ENCODE measurements at places on chromosomes 2 and 18.

DNA sequence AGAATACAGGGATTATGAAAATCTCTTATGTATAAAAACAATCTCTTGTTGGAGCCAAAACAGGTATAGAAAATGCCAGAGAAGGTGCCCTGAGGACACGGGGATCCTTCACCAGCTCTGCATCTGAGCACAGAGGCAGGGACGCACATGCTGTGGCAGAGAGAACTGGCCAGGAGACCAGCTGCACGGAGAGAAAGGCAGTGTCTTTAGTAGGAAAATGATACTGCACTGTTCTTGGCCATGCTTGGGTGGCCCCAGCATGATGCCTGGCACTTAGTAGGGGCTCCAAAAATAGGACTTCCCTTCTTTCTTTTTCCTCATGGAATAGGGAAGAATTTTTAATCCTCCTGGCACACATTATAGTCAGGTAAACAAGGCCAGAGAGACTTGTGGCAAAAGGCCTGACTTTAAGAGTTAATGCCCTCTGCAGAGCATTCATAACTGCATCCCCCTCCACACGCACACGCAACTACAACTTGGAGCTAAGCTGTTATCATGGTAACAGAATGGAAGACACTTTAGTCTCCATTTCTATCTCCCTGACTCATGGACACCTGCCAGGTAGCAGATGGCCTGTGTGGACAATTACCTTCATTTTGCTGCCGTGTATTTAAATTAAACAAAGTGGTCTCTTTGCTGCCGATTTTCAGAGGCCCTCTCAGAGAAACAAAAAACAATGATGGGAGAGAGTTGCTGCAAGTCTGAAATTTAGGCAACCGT lies 59.7 kb upstream of the DNMT3A start:
- no peak for DNase-seq

GRCh38 chr2:110807522-110807921 lies 75.1 kb downstream of the ACOXL start:
- DNase-seq: no peak

GRCh38 chr18:40402052-40402451 lies 1553.0 kb upstream of the PIK3C3 start:
- DNase-seq: no peak

- DNase-seq: no peak
Measured at GRCh38 chr2:142981069-142981378, 103.6 kb downstream of the KYNU start.

DNA sequence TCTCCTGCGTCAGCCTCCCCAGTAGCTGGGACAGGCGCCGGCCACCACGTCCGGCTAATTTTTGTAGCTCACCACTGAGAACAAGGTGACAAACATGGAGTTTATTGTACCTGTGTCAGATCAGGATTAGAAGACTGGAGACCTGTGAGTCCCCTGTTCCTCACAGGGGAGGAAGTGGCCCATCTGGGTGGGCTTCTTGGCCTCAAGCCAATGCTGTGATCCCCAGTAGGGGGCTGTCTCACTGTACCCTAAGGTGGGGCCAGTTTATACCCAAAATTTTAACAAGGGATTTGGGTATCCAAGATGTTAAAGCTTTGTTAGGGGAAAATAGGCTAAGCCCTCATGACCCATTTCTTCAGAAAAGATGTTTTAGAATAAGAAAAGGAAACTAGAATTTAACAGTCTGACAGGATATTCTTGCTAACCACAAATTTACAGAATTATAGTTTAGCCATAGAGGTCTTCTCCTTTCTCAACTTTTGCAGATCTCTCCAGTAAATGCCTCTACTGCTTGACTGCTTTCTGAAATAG lies 16.3 kb downstream of the PCBP1 start:
- no peak for DNase-seq

GRCh38 chr2:239224199-239224570 lies 176.6 kb downstream of the HDAC4 start:
- no peak for DNase-seq

GRCh38 chr18:64872710-64873458 lies 724.0 kb upstream of the LINC00305 start:
- no peak for DNase-seq

DNA sequence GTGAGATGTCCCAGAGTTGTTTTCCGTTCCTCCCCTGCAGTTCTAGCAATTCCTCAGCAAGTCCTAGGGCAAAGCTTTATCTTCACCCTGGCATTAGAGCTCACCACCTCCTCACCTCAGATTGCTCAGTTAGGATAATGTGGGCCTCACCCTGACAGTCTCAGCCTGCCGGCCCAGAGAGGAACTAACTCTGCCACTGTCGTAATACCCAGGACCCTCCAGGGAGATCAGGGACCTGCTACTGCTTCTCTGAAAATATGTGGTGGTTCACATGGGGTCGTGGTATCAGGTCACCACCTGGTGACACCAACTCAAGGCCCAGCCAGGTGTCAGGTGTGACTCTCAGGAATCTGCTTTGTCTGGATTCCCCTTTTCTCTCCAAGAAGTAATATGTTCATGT lies 120.7 kb downstream of the FEZ2 start:
- DNase-seq: no peak

- no peak for DNase-seq
Measured at GRCh38 chr2:162308747-162309503, 9.6 kb downstream of the IFIH1 start.

DNA sequence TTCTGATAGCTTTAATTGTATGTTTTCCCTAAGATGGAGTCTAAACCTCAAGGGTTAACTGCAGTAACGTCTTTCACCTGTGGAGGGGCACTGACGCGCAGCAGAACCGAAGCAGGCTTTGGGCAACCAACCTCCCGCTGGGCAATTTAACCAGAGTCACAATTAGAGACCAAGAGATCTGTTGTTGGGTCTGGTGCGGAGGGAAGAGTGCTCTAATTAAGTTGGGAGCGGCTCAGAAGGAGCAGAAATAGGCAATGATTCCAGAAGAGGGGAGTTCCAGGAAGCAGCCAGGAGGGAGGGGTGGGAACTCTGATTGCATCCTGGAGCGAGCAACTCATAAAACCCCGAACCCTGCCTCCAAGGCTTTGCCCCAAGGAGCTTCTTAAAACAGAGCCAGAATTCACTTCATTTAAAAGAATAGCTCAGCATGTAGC lies 245.8 kb downstream of the PAX3 start:
- no peak for DNase-seq

DNA sequence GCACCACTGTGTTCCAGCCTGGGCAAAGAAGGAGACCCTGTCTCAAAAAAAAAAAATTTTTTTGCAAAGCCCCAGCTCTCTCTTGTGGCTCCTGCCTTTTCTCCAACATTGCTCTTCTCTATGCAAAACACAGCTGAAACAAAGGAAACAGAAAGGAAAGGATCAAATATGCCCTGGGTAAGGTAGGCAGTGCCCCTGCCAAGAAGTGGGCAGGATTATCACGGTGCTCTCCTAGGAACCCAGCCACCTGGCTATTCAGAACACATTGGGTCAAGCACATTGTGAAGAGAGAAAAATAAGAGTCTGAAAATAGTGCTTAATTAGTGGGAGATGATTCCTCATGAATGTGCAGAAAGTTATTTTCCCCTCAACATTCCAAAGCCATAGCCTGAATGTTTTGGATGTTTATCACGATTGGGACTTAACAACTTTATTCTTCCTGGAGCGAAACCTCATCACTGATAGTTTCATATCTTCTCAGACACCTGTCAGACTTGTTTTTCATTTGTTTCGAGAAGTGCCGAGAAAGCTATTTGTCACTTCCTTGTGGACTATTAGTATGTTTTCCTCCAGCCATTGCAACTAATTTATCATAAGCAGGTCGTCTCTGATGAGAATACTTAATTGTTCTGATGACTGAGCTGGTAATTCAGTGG lies 42.7 kb upstream of the RPL31 start:
- DNase-seq: no peak

DNA sequence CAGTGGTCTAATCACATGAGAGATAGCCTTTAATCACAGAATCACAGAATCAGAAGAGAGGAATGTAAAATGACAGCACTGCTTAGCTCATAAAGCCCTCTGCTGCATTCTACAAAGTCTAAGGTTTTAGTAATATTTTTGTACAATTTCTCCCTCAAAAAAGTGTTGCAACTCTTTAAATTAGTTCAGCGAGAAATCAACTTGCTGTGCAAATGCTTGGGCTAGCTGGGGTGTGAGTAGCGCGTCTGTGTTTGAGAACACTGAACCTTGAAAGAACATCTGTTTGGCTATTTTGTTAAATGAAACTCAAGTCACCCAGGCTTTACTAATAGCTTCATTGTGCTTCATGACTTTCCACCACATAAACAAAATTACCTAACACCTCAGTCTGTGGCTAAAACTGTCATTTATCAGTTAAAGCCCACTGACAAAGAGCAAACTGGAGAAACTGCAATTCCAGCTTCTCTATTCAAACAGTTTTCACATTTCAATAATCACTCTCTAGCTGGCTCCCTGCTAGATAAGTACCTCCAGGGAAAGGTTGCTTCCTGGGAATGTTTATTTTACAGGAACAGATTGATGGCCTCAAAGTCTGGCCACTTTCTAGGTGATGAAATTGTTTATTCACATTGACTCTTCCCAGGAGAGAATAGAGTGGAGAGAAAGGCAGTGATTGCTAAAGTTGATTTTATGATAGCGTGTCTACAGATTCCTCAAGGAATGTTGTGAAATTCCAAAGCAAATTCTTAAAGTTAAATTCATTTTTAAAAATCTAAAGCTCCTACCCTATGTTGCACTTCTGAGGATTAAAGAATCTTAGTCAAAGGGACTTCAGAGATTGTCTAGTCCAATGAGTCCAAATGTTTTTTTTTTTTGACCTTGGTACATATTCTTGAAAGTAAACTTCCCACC lies 36.0 kb upstream of the STAT1 start:
- no peak for DNase-seq

DNA sequence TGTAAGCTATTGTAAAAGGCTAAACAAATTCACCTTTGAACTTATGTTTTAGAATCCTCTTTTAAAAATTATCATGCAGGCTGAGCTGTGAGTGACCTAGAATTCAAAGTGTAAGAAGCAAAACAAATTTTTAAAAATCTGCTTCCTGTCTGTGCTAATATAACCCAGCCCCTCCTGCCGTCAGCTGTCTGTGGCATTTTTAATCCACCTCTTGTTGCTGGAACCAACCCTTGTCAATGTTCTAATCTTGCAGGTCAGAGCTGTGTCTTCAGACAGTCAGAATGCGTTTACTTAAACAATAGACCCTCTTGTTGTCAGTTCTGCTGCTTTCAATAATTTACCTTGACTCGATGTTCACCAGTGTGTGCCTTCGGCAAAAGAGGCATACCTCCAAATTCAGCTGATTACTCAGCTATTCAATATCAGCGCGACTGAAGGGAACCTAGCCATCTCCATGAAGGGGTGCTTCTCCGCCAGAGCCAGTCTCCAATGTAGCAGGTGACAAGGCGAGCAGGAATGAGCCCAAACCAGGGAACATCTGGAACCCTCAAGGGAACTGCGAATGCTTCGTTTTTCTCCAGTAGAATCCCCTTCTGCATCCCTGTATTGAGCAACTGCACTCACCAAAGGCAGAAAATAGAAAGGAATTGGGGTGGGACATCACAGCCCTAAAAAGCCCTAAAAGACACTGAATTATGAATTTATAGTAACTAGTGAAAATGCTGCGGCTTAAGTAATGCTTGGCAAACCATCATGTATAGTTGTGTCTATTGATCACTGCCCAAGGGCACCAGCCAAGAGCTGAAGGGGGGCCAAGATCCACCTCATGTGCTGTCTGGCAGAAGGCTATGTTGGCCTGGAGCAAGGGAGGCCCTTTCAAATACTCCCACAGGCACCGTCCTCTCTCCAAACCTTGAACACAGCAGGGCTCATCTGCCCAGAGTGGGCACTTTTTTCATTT lies 62.5 kb downstream of the LYPD6B start:
- DNase-seq: no peak

DNA sequence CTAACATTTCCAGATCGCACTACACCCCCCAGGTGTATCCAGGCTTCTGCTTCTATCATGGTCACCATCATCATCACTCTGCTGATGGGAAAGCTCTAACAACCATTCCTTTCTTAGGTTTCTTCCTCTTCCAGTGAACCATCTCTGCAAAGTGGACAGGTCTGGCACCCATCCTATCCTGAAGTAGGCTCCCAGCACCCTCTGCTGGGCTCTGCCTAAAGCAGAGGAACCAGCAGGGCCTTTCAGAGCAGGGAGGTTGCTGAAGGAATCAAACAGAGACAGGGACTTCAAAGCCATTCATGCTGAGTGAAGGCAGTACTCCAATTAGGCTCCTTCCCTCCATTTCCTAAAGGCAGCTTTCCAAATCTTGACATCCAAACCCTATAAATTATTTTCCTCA lies 27.2 kb upstream of the SATB2 start:
- DNase-seq: no peak

- DNase-seq: no peak
Measured at GRCh38 chr18:48800876-48801727, 149.7 kb downstream of the SMAD7 start.

DNA sequence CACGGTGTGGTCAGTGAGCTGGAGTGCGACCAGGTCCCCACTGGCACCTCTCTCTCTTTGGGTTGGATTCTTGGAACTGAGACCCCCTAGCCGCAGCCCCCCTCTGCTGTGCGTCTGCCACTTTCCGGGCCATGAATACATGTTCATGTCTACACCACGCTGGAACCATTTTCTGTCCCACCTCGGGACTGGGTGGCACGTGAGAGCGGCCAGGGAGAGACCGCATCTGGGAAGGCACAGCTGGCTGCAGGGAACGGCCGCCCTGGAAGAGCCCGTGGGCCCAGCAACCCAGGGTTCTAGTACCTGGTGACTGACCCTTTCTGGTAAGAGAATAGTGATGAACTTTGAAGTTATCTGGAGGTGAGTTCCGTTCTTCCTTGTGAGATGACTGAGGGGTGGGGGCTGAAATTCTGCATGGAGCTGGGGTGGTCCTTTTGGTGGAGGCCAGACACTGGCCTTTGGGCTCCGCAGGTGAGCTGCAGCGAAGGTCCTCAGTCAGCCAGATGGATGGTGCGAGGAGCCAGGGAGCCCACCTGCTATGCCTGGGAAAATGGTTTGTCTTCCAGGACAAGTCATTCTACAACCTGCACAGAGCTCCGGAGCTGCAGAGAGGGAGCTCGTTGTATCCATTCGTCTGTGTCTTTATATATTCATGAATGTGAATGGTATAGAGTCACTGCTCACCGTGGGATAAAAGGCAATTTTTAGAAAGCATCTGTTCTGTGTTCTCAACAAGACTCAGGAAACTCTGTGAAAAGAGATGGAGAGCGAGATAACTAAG lies 223.5 kb downstream of the NDUFA10 start:
- no peak for DNase-seq

DNA sequence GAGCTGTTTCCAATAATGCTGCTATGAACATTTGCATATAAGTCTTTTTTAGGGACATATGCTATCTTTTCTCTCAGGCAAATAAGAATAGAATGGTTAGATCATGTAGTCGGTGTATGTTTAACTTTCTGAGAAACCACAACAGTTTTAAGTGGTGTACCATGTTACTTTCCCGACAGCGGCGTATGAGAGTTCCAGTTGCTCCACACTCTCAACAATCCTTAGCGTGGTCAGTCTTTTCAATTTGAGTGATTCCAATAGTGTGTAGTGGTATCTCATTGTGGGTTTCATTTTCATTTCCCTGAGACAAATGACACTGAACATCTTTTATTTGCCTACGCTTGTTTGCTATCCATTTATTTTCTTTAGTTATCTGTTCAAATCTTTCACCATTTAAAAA lies 149.5 kb downstream of the ACOXL start:
- no peak for DNase-seq

- no peak for DNase-seq
Measured at GRCh38 chr2:172280571-172281361, 146.6 kb upstream of the ITGA6 start.

Data from stimulated activated CD4-positive, alpha-beta T cell treated with anti-CD3 and anti-CD28 coated beads, Interleukin-4, amount 100 ng/mL, for 24 hours (primary cell).